ENCODE measurements at places on chromosomes 13 and 19. TPM values are rescaled to one million over a fixed set of nuclear protein-coding genes. Genes with fewer than 3 reads are reported as not detected.

Gene MIPEP
- polyA plus RNA-seq: 16.3 TPM

Gene ZSWIM9
- 3.2 TPM for polyA plus RNA-seq

Gene FBXO17
- 5.4 TPM for polyA plus RNA-seq

Gene IL12RB1
- 0.51 TPM for polyA plus RNA-seq

Gene SCEL
- 528 TPM for polyA plus RNA-seq

Gene SERP2
- 1.8 TPM for polyA plus RNA-seq

Gene LYL1
- 1.9 TPM for polyA plus RNA-seq

Gene OSCAR
- polyA plus RNA-seq: 0.73 TPM

Gene SEMA6B
- polyA plus RNA-seq: 2.0 TPM

Gene MEIOSIN
- not detected for polyA plus RNA-seq

Gene ZNF675
- polyA plus RNA-seq: 7.3 TPM

Gene ATP4A
- 0.12 TPM for polyA plus RNA-seq

Gene C2CD4C
- 0.33 TPM for polyA plus RNA-seq

Gene ZNF430
- polyA plus RNA-seq: 4.2 TPM

Measured in esophagus (tissue), 2 donors.